ENCODE measurements at places on chromosomes 16 and 17.

- peak; percentile 73 for DNase-seq
These were observed 1.2 kb downstream of the GRB2 start for GRCh38 chr17:75404223-75404730.

- no peak for DNase-seq
These were observed 28.6 kb upstream of the TVP23A start for GRCh38 chr16:10847176-10847575.

DNA sequence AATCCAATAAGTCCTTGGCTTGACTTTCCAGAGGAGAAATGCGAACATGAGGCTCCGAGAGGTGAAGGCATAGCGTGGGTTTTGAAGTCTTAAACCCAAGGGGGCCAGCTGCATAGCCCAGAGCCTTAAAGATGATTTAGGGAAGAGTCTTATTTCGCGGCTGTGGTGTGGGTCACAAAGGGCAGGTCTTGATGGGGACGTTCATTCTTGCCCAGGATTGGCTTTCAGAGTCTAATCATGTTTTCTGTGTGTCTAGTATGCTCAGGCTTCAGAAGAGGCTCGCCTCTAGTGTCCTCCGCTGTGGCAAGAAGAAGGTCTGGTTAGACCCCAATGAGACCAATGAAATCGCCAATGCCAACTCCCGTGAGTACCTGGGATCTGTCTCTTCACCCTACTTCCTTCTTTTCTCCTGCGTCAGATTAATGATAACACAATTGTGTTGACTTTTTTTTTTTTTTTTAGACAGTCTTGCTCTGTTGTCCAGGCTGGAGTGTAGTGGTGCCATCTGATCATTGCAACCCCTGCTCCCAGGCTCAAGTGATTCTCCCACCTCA lies 951 bp downstream of the RPL19 start:
- no peak for DNase-seq

GRCh38 chr17:9645851-9646545 lies 681 bp downstream of the USP43 start:
- peak; percentile 27 for DNase-seq

DNA sequence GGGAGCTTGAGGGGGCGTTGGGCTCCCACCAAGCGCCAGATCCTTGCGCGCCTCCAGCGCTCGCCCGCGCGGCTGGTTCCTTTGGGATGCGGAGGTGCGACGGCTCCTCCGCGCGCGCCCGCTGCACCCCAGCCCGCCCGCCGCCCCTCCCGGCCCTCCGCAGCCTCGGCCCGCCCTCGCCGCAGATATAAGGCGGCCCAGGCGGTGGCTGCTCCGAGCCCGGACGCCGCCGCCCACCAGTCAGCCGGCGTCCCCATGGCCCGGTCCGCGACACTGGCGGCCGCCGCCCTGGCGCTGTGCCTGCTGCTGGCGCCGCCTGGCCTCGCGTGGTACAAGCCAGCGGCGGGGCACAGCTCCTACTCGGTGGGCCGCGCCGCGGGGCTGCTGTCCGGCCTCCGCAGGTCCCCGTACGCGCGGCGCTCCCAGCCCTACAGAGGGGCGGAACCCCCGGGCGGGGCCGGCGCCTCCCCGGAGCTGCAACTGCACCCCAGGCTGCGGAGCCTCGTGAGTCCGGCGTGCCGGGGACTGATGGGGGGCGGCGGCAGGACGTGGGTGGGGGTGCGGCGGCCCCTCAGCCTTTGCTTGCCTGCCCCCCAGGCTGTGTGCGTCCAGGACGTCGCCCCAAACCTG lies at the start of gene NPB:
Gene NPB (plus strand): TSS at position 216 of the 630 bp plus-strand sequence. CDS start 40 bp downstream, at position 256.
- DNase-seq: peak; percentile 40

Measured in activated naive CD4-positive, alpha-beta T cell treated with anti-CD3 and anti-CD28 coated beads, Interleukin-2, amount 10 ng/mL, durations not matched to agents 7 days and 5 days (primary cell).